ENCODE measurements at places on chromosomes 16 and 17.
A peak's percentile ranks its signal among the peaks of the same experiment; 100 is the strongest.

- no peak for DNase-seq
Observed at GRCh38 chr17:44359458-44360143, 4.1 kb downstream of the FAM171A2 start.

DNA sequence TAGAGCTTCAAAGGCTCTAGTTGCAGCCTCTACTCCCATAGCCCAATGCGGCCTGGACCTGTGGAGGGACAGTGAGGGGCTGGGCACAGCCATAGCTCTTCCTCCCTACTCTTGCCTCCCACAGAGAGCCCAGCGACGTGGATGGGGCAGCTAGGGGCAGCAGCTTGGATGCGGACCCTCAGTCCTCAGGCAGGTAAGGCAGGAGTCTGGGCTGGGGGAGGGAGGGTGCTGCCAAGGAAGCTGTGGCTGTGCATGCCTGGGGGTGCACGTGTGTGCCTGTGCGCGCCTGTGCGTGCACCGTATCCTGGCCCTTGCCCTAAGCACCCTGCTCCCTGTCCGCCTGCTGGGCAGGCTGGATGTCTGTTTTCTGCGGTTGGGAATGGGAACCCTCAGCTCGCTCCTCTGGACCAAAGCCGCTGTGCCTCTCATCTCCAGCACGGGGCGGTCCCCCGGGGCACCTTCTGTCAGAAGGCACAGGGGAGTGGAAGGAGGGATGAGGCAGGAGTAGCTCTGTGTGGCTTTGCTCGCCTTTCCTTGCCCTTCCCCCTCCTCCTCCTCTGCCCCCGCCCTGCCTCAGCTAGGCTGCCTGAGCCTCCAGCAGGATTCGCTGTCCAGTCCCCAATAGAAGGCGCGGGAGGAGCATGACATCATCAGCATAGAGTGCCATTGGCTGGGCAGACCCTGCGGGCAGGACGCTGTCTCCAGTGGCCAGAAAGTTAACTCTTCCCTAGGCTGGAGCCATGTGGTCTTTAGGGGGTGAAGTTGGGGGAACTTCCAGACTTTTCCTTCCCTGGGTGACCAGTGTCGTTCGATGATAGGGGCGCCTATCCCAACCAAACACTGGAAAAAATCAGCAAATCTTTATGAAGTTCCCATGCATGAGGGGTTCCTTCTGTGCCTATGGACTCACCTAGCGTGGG lies 797 bp downstream of the PRCD start:
- DNase-seq, result peak; percentile 94

DNA sequence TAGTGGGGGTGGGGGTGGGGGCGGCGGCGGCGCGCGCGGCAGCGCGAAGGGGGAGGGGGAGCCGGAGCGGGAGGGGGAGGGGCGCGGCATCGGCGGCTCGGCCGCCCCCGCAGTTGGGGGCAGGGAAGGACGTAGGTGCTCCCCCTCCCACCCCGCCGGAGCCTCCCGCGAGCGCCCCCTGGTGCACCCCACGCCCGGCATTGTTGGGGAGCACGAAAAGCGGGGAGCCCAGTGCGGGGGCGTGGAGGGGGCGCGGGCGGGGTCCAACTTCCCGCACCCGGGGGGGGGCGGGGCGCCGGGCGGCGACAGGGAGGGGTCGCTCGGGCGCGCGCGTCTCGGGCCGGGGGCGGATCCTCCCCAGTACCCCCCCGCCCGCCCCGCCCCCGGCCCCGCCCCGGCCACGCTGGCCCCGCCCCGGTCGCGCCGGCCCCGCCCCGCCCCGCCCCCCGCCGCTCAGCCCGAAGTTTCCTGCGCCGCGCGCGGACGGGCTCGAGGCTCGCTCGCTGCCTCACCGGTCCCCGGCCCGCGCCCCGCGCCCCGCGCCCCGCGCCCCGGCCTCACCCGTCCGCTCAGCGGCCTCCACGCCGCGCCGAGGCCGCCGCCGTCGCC lies at the start of gene CACNA1H:
Gene CACNA1H, plus strand, starts transcription at position 456 of the 609 bp plus-strand sequence. CDS start 632 bp downstream, outside the sequence.
- no peak for DNase-seq

- no peak for DNase-seq
Observed at GRCh38 chr16:84885342-84885910, 65.6 kb downstream of the CRISPLD2 start.

DNA sequence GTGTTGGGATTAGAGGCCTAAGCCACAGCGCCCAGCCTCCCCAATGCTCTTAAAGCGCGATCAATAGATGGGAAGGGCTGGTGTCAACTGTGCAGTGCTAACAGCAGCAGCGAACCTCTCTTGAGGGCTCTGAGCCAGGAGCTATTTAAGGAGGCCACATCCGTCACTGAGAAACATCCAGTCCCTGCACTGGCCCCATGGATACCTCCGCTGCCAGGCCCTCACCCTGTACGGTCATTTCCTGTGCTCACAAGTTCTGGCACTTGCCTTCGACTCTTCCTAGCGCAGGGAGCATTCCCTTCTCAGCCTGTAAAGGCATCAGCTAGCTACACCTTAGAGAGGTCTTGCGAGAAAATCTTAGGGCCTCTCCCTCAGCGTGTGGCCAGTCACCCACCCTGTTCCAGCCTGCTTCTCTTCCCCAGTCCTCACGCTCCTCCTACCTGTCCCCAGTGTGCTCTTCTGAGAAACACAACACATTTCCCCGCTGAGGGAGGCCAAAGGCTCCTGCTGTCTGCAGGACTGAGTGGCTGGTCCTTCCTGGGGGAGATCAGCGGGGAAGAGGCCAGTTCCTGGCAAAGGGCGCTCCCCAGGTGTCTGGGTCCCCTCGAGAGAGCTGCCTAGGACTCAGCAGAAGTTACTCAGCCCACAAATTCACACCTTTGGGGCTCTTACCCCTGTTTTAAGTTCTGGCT lies 28.6 kb downstream of the GTF3C1 start:
- DNase-seq, result no peak

- no peak for DNase-seq
Observed at GRCh38 chr17:75539967-75540729, 14.7 kb downstream of the LLGL2 start.

GRCh38 chr17:58328195-58329034 lies at the start of gene TSPOAP1:
Gene TSPOAP1 (minus strand): TSS chr17:58328795. CDS start chr17:58327920, 875 bp downstream.
- no peak for DNase-seq

DNA sequence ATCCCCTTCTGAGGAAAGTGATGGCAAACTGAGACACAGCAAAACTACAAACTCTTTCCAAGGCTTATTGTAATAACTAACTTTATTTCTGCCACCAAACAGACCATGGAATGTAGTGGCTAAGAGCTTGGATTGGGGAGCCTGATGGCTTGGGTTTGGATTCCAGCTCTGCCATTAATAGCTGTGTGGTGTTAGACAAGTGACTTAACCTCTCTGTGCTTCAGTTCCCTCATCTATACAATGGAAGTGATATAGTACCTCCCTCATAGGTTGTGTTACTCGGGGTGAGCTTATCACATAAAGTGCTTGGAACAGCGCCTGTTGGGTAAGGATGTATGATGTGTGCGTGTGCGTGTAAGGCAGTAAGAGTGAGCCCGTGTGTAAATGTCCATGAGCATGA lies 5.9 kb upstream of the RNF112 start:
- DNase-seq, result no peak

DNA sequence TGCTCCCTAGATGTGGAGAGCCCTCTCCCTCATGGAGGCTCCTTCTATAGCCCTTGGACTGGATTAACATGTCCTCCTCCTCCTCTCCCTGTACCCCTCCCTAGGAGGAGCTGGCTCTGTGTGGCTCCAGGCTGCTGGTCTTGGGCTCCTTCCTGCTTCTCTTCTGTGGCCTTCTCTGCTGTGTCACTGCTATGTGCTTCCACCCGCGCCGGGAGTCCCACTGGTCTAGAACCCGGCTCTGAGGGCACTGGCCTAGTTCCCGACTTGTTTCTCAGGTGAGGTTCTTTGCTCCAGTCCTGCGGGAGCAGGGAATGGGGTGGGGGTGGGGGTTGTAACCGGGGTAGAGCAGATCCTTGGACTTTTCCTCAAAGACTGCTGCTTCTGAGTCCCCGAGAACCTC lies 2.4 kb upstream of the TAOK2 start:
- DNase-seq, result no peak

GRCh38 chr17:27282054-27282551 lies 11.8 kb upstream of the WSB1 start:
- DNase-seq, result no peak

- DNase-seq, result no peak
Observed at GRCh38 chr17:76727745-76728456, 1.3 kb downstream of the METTL23 start.

GRCh38 chr17:64920026-64920418 lies 744 bp upstream of the LRRC37A3 start:
- DNase-seq, result no peak

DNA sequence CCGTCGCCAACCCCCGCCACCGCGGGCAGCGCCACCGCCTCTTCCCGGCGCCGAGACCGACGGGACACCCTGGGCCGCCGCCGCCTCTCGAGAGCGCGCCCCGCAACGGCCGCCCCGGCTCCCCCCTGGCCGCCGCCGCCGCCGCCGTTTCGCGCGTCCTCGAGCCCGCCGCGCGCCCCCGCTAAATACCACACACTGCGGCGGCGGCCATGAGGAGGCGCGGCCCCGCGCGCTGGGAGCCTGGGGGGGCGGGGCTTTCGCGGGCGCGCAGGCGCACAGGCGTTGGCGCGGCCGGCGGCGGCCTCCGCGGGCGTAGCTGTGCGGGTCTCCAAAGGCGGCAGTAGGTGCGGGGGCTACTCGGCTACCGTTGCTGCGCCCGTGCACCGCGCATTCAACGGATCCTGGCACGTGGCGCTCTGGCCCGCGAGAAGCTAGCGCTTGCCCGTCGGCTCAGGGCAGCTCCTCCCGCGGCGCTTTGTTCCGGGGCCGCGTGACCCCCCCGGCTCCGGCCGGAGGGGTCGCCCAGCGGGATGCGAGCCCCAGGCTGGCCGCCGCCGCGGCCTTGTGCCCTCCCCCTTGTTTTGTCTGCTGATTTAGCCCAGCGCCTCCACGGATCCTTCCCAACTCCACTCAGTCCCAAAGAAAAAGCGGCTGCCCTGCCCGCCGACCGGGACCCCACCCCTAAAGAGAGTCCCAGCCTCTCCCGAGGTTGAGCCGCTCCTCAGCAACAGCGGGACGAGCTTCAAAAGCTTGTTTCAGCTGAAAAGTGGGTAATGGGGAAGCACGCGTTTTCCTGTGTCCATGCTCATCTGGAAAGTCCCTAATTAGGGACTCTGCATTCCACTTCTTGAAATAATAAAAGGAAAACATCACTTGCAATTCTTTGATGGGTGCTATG lies at the start of gene SIAH1:
Gene SIAH1, minus strand, starts transcription at position 161 of the 898 bp plus-strand sequence. CDS start 22,985 bp downstream, outside the sequence.
- no peak for DNase-seq

GRCh38 chr16:57475711-57476339 lies 10.5 kb downstream of the DOK4 start:
- DNase-seq, result no peak

- no peak for DNase-seq
Observed at GRCh38 chr17:66304304-66305174, 2.1 kb downstream of the PRKCA start.

DNA sequence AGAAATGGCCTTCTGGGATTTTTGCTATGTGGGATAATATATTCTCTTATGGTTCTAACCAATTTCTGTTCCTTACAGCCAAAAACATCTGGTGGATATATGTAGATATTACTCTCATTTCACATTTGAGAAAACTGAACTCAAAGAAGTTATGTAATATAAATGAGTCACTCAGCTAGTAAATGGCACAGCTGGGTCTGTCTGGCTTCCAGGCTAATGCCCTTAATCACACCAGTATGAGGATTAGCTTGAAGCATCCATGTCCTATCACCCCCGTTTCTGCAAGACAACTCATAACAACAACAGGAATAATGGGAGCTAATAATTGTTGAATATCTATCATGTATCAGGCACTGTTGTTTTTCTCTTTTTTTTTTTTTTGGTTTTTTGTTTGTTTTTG lies 34.4 kb upstream of the USP7 start:
- DNase-seq, result no peak

- DNase-seq, result no peak
Observed at GRCh38 chr16:12336141-12336540, 359.6 kb downstream of the SNX29 start.

- DNase-seq, result no peak
Observed at GRCh38 chr17:76912421-76913164, 44.4 kb downstream of the MGAT5B start.

DNA sequence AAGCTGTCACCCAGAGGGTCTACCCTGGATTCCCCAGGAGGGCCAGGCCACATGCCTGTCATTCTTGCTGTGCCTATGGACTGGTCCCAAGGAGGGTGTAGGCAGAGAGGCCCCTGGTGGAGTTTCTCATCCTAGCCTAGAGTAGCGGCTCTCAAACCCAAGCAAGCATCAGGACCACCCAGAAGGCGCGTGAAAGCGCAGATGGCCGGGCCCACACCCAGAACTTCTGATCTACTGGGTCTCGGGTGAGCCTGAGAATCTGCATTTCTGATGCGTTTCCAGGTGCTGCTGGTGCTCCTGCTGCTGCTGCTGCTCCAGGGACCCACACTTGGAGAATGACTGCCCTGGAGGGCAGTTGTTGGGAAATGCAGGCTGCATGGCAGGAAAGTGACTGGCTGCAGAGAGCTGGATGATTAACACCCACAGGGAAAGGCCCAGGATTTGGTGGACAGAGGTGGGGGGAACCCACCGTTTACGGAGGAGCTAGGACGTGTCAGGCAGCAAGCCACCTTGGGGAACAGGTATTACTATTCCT lies 9.5 kb upstream of the OSGIN1 start:
- no peak for DNase-seq

- DNase-seq, result no peak
Observed at GRCh38 chr16:79972053-79972704, 371.6 kb upstream of the MAF start.

GRCh38 chr17:39225959-39226683 lies 376 bp upstream of the STAC2 start:
- peak; percentile 50 for DNase-seq

DNA sequence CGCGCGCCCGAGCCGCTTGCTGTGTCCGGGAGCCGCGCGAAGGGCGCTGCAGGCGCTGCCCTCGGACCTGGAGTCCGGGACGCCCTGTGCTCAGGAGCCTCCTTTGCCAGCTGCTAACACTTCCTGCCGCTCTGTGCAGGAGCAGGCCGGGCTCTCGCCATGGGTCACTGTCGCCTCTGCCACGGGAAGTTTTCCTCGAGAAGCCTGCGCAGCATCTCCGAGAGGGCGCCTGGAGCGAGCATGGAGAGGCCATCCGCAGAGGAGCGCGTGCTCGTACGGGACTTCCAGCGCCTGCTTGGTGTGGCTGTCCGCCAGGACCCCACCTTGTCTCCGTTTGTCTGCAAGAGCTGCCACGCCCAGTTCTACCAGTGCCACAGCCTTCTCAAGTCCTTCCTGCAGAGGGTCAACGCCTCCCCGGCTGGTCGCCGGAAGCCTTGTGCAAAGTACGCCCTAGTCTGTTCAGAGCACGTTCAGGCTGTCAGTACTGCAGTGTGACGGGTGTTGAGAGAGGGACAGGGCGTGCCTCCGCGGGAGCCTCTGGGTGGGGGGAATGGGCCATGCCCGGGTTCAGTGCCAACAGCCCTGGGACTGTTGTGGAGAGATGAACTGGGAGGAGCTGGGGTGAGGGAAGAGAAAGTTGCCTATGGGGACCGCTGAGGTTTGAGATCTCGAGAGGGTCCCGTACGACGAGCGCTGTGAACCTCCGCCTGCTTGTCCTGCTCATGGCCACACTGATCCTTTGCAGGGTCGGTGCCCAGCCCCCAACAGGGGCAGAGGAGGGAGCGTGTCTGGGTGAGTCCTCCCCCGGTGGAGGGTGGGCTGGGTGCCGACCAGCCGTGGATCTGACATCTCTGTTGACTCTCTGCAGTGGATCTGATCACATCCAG lies 1.3 kb downstream of the ZNF276 start:
- DNase-seq, result no peak

GRCh38 chr16:11602321-11602720 lies 15.6 kb upstream of the LITAF start:
- DNase-seq, result no peak

Measured in cerebellar nuclear complex (tissue), 1 donor.